CD4-positive, alpha-beta T cell treated with Interleukin-2 at 100 ng/mL for 4 hours (primary cell): ENCODE measurements at places on chromosomes 16 and 17.

GRCh38 chr17:73791631-73792030 is 147.4 kb upstream of the SDK2 start:
- DNase-seq, result no peak

- DNase-seq, result no peak
These were observed 48.1 kb downstream of the MYO1D start for GRCh38 chr17:32828822-32829221.

GRCh38 chr17:2400474-2400866 is 390 bp downstream of the MNT start:
- DNase-seq, result peak; percentile 42

DNA sequence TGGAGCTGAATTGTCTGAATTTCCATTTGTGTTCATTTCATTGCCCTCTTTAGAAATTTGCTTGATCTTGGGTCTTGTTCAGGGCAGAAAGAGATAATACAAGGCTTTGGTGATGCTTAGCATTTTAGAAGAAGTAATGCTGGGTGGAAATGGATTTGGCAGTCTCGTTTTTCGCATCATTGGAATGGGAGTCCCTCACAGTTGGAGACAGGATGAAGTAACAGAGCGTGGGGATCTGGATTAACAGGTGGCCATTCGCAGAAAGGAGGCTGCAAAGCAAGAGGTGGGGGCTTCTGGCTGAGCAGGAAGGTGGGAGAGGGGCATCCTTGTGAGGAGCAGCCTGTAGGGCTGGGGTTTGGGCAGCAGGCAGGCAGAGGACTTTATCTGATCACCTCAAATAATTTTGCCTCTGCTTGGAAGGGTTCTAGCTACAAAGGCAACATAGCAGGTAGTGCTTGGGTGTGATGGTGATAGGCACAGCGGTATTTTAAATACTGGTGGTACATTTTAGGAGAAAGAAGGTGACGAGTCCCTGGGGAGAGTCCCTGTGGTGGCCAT is 17.0 kb downstream of the KSR1 start:
- no peak for DNase-seq

DNA sequence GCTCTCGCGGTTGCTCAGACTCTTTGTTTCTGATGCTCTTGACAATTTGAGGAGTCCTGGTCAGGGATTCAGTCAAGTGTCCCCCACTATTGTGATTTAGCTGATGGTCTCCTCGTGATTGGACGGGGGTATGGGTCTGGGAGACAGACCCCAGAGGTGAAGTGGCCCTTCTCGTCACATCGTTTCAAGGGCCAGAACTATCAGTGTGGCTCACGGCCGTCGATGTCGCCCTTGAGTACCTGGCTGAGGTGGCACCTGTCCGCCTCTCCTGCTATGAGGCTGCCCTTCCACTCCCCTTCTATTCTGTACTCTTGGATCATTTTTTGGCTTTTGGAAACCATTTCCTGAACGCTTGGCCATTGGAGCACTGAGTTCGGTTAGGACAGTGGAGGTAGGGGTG is 7.4 kb upstream of the MEAK7 start:
- DNase-seq, result no peak

- no peak for DNase-seq
These were observed 42.3 kb downstream of the HNF1B start for GRCh38 chr17:37702598-37702997.

- no peak for DNase-seq
These were observed 102.7 kb downstream of the METRNL start for GRCh38 chr17:83181991-83182619.

GRCh38 chr16:78984887-78985464 is 615.6 kb downstream of the MAF start:
- no peak for DNase-seq

GRCh38 chr17:35766489-35766877 is 5.8 kb downstream of the C17orf50 start:
- no peak for DNase-seq

GRCh38 chr17:53942898-53943297 is 120.2 kb downstream of the KIF2B start:
- DNase-seq, result no peak

- DNase-seq, result no peak
These were observed 26.0 kb upstream of the PRM1 start for GRCh38 chr16:11306997-11307638.

GRCh38 chr16:6969594-6969993 is 363.1 kb upstream of the RBFOX1 start:
- no peak for DNase-seq

DNA sequence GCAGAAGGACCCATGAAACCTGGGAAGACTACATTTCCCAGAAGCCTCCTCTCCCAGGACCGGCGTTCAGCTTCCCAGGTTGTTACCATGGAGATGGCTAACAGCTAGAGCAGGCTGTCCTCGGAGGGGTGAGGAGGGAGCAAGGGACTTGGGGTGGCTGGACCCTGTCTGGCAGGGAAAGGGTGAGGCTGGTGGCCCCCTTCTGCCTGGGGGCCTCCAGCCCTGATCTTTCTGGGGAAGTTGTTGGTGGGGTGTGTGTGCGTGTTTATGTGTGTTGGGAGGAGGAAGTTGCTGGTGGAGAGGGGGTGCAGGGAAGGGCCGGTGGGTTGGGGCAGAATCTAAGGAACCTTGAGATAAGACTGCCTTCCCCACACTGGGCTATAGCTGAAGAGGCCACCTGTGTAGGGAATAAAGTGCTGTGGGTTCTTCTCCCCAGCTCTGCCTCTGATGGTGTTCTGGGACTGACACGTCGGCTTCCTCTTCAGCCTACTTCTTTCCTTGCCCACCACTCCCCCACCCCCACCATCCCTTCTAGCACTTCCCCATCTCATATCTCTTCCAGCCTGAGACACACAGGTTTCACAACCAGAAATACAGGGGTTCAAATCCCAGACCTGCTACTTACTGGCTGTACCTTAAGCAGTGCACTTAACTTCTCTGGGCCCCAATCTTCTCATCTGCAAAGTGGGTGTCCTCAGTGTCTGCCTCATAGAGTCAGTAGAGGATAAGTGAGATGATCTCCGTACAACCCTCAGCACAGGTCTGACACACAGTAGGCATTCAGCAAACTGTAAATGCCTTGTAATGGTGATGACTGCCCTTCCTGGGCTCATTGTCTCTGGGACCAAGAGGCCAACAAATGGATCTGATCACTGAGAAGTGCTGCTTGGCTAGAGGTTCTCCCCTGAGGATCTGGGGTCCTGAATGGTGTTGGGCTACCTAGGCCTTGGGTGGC is at the start of gene DRC7:
Gene DRC7, plus strand, starts transcription at position 82 of the 955 bp plus-strand sequence. CDS start 3,144 bp downstream, outside the sequence.
- peak; percentile 22 for DNase-seq
